ENCODE measurements at places on chromosomes 7 and 10.

GRCh38 chr7:105132835-105133234, 118.8 kb downstream of the KMT2E start:
- no peak for DNase-seq

DNA sequence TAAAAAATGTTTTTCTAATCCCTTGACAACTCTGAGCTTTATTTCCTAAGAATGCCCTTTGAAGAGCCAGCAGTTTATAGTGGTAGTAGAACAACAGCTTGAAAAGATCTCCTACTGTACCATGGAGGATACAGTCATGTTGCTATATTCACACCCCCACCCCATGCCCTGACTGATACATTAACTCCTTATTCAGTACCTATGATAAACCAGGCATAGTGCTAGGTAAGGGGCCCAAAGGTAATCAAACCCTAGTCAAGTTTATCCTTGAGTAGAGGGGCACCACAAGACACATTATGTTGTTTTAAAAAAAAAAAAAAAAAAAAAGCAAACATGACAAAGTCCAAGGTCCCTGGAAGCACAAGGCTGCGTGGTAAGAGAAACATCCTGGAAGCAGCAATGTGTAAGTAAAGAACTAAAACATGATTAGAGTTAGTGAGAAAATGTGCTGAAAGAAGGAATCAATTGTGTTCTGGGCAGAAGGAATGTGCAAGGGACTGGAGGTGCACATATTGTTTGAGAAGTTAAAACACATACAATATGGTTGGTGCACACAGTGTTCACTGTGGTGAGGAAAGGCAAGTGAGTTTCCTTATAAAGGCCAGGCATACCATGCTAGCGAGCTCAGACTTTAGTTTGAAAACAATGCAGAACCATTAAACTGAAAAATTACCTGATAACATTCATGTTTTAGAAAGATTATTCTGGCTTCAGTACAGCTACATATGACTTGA, 51.2 kb downstream of the PDE1C start:
- DNase-seq: no peak

- no peak for DNase-seq
These were observed 160.6 kb downstream of the MAGI2 start for GRCh38 chr7:79292834-79293233.

GRCh38 chr7:143287935-143288826, at the start of gene CASP2:
Gene CASP2, plus strand, starts transcription at chr7:143288351. Its CDS starts 105 bp downstream, at chr7:143288456.
- DNase-seq: peak; percentile 96

- DNase-seq: no peak
These were observed 25.1 kb downstream of the PWWP2B start for GRCh38 chr10:132421847-132422751.

GRCh38 chr7:15086131-15086611, 183.6 kb upstream of the DGKB start:
- DNase-seq: no peak

DNA sequence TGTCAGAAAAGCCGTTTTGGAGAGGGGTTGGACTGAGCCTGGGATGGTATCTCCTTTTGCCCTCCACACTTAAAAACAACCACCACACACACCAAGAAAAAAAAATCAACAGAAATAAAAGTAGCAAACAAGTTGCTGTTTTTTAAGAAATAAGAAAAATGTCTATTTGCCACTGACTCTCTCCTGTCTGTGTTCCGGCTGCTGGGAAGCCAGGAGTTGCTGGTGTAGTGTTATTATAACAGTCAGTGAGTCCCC, 163 bp downstream of the EGR2 start:
- DNase-seq: no peak

- DNase-seq: peak; percentile 73
These were observed at the start of gene COL13A1 for GRCh38 chr10:69801434-69802315. Gene COL13A1, plus strand, starts transcription at chr10:69801906. Its CDS starts 518 bp downstream, at chr10:69802424.
